ENCODE measurements at places on chromosomes 6 and 20.
A peak's percentile ranks its signal among the peaks of the same experiment; 100 is the strongest.

GRCh38 chr6:154390034-154390433, 33.4 kb upstream of the IPCEF1 start:
- no peak for DNase-seq

DNA sequence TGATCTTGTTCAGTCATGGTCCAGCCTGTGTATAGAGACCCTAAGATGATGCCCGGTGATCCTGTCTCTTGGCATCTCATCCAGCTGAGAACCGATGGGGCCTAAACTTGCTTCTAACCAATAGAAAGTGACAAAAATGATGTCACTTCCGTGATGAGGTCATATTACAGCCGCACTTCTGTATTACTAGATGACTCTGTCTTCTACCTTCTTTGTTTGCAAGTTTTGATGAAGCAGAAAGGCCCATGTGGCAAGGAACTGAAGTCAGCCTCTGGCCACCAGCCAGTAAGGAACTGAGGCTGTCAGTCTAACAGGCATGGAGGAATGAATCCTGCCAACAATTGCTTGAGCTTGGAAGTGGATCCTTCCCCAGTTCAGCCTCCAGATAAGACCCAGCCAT, 32.8 kb upstream of the HLA-C start:
- DNase-seq = no peak

GRCh38 chr20:59024111-59024530, 4.9 kb downstream of the TUBB1 start:
- no peak for DNase-seq

- no peak for DNase-seq
Measured at GRCh38 chr6:12720310-12720709, 3.7 kb downstream of the PHACTR1 start.

- DNase-seq = no peak
Measured at GRCh38 chr6:6406715-6407070, 86.2 kb upstream of the F13A1 start.

DNA sequence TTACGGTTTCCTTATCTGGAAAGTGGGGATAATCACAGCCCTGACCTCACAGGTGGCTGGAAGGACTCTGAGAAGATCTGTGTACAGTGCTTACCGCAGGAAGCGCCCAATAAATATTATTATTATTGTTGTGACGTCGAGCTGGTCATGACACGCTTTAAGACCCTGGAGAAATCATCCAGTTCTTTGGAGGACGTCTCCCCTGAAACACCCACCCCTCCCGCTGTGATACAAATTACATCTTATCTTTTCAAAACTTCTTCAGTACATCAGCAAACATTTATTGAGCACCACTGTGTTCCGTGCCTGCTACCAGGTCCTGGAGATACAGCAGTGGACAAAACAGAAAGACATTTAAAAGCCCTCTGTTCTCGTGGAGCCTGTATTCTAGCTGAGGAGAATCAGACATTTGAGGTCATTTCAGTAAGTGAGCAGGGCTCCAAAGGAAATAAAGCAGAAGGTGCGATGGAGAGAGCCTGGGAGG, 118.7 kb downstream of the CEBPB start:
- DNase-seq = no peak

- no peak for DNase-seq
Measured at GRCh38 chr20:13322621-13323020, 101.5 kb downstream of the ISM1 start.

GRCh38 chr20:31808481-31808880, 10.7 kb upstream of the MYLK2 start:
- DNase-seq = no peak

DNA sequence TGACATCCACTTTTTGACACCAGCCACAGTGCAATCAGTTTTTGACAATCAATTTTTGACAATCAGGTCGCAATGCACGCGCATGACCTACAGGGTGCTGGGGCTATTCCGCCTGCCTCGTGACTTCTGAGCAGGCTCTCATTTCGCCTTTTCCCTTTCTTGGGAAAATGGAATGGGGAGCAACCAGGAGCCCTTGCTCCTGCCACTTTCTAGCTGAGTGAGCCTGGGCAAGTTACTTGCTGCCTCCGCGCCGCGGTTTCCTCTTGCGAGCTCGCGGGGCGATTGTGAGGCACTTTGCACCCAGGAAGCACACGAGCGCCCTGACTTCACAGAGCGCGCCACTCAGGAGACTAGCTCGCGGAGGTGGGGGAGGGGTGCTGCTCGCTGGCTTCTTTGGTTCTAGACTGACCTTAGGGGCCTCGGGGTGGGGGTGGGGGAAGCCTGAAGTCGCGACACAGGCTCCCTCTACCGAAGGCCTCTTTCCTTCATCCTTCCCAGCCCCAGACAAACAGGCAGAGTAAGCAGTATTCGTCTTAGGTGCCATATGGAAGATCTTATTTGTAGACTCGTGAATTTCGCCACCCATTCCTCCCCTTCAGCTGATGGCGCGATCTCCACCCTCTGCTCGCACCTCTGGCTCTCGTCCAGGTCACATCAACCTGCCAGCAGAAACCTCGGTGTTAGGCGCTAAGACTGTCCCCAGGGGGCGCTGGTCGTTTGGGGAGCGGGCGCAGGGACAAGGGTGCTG, 4.6 kb downstream of the TP53TG5 start:
- peak; percentile 84 for DNase-seq

DNA sequence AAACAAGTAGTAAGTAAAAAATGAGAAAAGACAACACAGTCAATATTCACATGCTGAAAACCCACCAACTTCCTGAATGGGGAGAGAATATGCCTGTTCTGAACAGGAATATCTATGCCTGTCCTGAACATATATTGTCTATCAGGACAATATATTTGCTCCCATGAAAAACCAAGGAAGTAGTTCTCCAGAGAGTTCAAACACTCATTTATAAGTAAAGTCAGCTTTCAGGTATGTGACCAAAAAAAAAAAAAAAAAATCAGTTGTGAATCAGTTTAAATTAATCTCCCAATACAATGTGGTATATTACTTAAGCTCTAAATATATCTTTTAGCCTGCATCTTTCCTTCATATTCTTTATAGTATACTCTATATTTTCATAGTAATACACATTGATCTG, 119.5 kb downstream of the MYB start:
- no peak for DNase-seq

GRCh38 chr6:46284475-46284874, 113.7 kb upstream of the ENPP5 start:
- DNase-seq = no peak

- DNase-seq = no peak
Measured at GRCh38 chr6:13615792-13616120, 621 bp downstream of the NOL7 start.

DNA sequence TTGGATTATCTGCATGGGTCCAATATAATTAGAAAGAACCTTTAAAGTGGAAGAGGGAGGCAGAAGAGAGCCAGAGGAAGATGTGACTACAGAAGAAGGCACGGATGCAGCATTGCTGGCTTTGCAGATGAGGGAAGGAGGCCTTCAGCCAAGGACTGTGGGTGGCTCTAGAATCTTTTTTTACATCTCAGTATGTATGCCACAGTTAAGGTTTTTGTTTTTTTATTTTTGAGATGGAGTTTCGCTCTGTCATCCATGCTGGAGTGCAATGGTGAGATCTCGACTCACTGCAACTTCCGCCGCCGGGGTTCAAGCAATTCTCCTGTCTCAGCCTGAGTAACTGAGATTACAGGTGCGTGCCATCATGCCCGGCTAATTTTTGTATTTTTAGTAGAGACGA, 49.3 kb downstream of the MCM8 start:
- DNase-seq = no peak

DNA sequence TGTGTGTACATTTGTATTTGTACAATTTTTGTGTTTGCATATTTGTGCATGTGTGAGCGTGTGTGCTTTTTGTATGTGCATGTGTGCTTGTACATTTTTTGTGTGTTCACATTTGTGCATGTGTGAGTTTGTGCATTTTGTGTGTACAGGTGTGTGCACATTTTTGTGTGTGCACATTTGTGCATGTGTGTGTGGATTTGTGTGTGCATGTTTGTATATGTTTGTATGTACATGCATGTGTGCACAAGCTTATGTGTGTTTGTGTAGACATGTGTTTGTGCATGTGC, 28.9 kb downstream of the PRR18 start:
- DNase-seq = no peak

DNA sequence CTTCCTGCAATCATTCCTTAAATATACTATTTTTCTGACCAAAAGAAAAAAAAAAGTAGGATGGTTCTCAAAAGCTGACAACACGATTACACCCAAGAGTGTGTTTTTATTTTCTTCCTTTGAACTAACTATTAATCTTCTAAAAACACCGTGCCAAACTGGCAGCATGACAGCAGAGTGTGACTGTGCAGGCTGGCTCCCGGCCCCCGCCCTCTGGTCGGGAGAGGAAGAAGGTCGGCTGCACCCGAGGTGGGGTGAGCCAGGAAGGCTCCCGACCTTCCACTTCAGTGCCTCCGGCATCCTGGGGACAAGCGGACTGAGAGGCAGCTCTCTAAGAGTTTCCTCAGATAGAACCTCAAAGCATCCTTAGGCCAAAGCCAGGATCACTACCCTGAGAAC, 29.2 kb downstream of the SLC22A23 start:
- DNase-seq = no peak

DNA sequence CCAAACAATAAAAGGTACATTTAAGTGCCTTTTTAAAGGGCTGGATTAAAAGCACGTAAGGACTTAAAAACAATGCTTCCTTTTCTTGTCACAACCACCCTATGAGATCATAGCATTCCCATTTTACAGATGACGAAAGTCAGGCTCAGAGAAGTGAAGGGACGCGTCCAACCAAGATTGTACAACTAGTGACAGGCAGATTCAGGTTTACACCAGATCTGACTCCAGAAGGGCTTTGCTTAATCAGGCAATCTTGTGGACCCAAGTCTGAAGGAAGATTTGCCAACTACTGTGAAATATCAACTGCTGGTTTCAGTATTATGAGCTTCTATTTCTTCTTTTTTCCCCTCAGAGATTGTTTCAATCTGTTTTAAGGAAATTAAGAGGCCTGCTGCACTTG, 877 bp downstream of the ENPP4 start:
- no peak for DNase-seq

DNA sequence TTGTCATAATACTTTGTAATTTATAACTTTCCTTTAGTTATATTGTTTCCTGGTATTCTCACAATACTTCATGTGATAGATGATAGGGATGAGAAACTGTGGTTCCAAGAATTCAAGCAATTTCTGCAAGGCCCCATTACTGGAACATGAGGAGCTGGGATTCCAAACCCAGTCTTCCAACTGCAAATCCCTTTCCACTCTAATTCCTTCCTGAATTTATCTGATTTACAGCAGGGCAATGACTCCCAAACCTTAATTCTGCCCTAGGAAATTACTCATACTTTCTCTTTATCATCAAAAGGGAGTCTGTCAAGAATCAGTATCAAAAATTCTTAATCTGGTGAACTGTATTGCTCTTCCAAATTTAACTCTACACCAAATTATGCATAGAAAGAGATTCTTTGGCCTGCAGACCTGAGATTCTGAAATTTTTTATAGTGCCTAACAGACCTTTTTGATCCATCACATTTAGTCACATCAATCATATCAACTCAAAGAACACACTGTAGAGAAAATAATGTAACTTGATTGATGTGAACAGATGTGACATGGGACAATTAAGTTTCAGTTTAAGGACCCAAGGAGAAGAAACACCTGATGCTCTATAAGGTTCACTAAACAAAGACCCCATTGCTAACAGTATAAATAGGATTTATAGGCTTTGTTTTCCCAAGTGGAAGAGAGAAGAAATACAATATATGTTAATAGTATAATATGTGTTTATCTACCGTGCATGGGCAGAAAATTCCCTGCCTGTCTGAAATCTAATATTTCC, 41.5 kb upstream of the GJA1 start:
- no peak for DNase-seq

GRCh38 chr6:35665573-35665972, 23.1 kb downstream of the FKBP5 start:
- no peak for DNase-seq

DNA sequence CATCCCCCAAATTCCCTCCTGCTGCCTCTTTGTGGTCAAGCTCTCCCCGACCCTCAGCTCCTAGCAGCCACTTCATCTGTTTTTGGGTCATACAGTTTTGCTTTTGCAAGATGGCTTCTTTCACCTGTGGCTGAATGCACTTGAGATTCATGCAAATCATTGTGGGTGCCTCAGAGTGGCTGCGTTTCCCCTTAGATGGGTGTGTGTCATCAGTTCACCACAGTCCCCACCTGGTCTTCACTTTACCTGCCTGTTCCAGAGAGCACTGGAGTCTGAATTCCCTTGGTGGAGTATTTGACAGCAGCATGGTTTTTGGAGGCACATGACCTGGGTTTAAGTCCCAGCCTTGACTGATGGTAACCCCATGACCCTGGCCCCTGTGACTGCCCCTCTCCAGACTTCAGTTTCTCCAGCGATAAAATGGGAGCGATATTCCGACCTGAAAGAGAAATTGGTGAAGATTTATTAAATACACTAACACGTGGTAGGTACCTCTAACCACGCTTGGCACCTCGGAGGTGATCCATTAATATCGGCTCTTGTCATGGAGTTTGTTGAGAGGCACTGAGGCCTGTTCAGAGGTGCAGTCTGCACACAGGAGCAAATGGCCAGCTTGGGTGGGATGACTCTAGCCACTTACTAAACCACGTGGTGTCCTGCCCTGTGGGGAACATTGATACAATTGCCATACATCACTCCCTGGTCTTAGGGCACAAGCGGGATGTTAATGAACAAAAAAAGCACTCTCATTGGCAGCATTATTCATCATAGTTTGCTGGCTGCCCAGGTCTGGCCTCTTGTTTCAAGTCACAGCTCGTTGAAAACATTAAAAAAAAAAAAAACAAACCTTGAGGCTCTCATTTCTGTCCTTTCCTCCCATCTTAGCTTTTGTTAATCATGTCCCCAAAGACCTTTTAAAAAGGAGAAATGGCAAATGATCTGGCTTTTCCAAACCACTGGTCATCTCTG, 167.2 kb upstream of the KCNG1 start:
- DNase-seq = no peak

GRCh38 chr6:15993716-15994228, 135.1 kb upstream of the MYLIP start:
- no peak for DNase-seq

DNA sequence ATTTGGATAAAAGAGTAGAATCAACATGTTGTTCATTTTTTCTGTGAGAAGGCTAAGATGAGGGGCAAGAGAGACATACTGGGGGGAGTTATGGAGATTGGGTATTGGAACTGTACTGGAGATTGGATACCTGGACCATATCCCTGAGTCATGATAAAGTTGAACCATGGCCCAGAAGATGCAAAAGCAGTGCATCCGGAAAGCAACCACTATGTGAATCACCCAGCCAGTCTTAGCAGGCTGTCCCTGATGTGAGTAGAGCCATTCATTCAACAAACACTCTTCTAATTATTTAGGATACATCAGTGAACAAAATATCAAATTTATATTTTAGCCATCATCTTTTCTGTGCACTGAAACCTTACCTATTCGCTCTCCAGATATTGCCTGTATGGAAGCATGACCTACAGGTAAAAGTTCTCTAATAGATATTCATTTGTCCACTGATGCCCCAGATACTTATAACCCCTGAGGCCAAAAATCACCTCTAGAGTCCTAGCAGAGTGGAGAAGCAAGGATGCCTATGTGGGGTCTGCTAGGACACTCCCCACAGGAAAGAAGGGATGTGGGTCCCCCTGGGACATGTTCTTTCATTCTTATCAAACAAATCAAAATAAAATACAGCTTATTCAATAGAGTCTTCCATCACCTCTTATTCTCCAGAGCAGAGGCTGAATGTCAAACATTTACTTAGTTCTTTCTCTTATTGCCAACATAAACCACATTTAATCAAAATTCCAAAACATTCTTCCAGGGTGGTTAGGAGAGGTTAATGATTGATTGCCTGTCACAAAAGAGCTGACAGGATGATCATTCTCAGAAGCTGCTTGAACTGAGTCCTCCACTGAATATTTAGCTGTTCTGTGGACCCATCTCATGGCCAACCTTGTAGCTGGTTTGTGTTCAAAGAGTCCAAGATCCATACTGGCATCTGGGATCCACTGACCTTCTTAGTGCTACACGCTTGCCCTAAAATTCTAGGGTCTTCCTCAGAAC, 37.0 kb upstream of the PKHD1 start:
- DNase-seq = no peak

All from NCI-H1092 treated with DMSO at 0.1 percent for 48 hours (cell line).